ENCODE measurements at places on chromosomes 2 and 18. TPM values are rescaled to one million over a fixed set of nuclear protein-coding genes. Genes with fewer than 3 reads are reported as not detected.

Gene REEP1
- 0.98 TPM for total RNA-seq

Gene AQP12B
- not detected for total RNA-seq

DNA sequence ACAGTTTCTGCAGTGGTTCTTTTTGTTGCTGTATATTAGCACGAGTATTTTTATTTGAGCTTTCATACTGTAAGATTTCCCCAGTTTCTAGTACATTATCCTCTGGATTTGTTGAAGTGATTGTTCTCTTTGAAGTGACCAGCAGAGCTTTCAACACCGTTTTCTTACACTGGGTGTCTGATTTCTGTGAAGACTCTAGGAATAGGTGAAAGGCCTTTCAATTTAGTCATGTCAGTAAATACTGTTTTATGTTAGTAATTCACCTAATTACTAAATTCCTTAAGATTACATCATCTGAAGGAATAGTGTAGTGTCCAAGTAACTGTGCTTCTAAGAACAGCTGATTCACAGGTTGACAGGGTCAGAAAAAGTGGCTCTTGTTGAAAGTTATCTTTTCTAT lies 2.3 kb downstream of the PPM1B start:
- no peak for DNase-seq

DNA sequence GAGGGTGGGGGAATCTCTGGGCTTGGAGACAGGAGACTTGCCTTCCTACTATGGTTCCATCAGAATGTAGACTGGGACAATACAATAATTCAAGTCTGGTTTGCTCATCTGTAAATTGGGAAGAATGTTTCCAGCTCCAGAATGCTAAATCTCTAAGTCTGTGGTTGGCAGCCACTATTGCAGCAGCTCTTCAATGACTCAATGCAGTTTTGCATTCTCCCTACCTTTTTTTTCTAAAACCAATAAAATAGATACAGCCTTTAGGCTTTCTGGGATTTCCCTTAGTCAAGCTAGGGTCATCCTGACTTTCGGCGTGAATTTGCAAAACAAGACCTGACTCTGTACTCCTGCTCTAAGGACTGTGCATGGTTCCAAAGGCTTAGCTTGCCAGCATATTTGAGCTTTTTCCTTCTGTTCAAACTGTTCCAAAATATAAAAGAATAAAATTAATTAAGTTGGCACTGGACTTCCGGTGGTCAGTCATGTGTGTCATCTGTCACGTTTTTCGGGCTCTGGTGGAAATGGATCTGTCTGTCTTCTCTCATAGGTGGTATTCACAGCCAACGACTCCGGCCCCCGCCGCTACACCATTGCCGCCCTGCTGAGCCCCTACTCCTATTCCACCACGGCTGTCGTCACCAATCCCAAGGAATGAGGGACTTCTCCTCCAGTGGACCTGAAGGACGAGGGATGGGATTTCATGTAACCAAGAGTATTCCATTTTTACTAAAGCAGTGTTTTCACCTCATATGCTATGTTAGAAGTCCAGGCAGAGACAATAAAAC lies 6.5 kb downstream of the TTR start:
- DNase-seq: no peak

DNA sequence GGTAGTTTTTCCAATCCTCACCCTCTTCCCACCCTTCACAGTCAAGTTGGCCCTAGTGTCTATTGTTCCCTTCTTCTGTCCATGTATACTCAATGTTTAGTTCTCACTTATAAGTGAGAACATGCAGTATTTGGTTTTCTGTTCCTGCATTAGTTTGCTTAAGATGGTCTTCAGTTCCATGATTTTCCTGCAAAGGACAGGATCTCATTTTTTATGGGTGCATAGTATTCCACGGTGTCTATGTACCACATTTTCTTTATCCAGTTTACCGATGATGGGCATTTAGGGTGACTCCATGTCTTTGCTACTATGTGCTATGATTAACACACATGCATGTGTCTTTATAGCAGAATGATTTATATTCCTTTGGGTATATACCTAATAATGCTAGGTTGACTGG lies 104.4 kb downstream of the STRN start:
- DNase-seq: no peak

- DNase-seq: no peak
These were observed 74.4 kb downstream of the TMEM18 start for GRCh38 chr2:602571-603359.

- DNase-seq: no peak
These were observed 248.0 kb downstream of the MYCN start for GRCh38 chr2:16188261-16188890.

- DNase-seq: no peak
These were observed 11.3 kb upstream of the FSHR start for GRCh38 chr2:49165662-49166061.

DNA sequence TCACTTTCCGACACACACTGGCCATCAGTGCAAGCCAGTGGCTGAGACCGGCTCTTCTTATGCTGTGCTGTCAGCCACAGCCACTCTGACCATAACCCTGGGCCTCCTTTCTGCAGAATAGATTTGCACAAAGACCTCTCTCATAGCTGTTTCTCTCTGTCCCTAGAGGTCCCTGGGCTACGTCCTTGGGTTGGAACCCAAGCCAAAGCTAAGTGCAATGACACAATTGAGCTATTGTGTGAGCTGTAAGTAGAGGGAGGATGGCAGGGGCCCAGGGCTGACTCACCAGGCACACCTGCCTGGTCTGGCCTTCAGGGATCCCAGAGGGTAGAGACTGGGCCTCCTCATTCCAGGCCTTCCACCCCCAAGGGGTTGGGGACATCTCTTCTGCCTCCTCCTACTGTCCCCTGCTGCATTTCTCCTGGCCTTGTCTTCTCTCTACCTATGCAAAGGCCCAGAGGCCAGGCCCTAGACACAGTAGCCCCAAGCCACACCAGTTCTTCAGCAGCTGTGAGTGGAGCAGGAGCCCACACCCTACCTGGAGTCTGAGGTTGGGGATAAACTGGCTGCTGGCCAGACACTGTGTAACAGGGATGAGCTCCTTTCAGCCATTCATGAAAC lies 174.6 kb downstream of the NCK2 start:
- peak; percentile 81 for DNase-seq
